Anterior cingulate cortex (tissue), 58 donors: ENCODE measurements at places on chromosomes 1 and 21.

DNA sequence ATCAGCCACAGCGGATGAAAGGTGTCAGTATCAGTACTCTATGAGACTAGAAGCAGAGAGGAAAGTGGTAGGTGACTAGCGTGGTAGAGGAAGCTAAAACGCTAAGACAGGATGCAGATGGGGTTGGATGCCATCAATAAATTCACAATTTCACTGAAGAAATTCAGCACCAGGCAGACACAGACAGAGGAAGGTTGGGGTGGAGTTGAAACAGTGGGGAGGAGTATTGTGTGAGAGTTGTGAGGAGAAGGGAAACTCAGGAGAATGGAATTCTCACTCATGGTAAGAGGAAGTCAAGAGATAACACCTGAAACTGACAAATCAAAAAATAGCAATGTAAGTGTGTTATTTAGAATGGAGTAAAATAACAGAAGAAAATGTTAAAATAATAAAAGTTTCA lies 208.5 kb upstream of the DAB1 start:
- no peak for DNase-seq

- DNase-seq = no peak
Observed at GRCh38 chr1:202230061-202230938, 36.7 kb downstream of the LGR6 start.

- no peak for DNase-seq
Observed at GRCh38 chr1:37828410-37829074, 20.5 kb upstream of the YRDC start.

DNA sequence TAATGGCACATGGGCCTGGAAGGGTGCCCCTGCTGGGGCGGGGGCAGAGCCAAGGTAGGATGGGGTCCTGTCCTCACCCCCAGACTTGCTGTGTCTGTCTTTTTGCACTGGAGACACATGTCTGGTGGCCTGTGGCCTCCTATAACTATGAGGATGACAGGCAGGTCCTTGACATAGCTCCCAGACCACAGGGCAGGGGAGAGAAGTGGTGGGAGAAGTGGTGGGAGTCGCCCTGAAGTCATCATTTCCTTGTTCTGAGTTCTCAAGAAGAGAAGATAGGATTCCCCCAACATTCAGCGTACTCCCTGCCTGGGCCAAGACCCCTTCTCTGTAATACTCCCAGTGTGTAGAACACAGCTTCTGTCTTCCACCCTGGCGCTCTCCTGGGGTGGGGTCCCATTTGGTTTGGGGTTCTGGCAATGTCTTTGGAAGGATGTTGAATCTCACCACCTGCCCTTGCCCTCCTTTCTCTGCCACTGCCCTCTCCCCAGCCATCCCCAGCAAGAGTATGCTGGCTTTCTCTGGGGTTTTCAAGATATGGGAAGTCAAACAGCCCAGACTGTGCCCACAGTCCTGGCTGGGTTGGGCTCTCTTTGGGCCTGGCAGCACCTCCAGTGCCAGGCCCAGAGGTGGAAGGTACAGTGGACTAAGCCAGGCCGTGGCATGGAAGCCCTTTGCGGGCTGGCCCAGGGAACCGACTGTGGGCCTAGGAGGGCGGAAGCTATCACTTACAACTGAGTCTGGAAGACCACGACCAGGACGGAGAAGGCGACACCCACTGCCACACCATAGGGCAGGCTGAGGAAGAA lies 19.4 kb downstream of the SLC26A9 start:
- DNase-seq = no peak

- no peak for DNase-seq
Observed at GRCh38 chr1:185404291-185404690, 87.2 kb upstream of the IVNS1ABP start.

DNA sequence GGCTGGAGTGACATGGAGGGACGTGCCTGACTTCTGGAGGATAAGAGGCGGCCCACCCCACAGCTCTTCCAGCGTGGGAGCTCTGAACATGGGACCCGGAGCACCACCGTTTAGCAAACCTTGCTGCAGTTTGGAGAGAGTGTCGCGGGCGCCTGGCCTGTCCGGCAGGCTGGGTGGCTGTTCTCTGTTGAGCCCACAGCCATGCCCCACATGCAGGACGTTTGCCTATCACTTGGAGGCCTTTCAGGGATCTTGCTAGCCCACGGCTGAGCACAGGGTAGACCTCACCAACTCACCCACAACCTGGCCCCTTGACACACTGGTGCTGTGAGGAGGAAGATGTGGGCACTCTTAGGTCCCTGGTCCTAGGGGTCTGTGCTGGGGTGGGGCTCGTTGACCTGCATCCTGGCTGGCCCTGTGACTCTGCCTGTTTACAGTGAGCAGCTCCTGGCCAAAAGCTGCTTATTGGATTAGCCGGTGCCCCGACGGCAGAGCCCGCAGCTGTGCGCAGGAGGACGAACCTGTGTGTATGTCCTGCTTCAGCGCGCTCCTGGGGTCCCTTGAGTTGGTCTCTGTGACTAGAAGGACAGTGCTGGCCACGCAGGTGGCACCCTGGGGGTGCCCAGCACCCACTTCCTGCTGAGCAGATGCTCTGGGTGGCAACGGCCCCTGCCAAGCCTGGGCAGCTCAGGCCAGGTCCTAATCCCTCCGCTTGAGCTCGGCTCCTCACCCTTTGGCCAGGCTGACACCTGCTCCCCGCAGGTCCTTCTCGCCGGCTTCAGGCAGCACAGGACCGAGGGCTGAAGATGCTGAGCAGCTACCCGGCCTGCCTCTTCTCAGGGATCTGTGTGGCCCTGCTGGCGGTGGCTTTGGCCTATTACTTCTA lies 72.4 kb upstream of the TRAPPC10 start:
- DNase-seq = no peak

- DNase-seq = no peak
Observed at GRCh38 chr21:45377325-45377709, 27.6 kb upstream of the COL18A1 start.

DNA sequence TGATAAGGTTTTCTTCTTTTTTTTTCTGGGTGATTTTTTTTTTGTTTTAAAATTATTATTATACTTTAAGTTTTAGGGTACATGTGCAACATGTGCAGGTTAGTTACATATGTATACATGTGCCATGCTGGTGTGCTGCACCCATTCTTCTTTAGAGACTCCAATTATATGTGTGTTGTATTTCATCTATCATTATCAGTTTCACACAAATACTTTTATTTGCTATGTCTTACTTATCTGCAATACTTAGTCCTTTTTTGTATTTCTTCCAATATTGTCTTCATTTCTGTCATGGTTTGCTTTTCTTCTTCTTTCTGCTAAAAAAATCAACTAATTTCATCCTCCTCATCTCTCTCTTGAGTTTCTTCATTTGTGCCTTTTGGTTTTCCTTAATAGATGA lies 3.9 kb upstream of the PDE4B start:
- no peak for DNase-seq

DNA sequence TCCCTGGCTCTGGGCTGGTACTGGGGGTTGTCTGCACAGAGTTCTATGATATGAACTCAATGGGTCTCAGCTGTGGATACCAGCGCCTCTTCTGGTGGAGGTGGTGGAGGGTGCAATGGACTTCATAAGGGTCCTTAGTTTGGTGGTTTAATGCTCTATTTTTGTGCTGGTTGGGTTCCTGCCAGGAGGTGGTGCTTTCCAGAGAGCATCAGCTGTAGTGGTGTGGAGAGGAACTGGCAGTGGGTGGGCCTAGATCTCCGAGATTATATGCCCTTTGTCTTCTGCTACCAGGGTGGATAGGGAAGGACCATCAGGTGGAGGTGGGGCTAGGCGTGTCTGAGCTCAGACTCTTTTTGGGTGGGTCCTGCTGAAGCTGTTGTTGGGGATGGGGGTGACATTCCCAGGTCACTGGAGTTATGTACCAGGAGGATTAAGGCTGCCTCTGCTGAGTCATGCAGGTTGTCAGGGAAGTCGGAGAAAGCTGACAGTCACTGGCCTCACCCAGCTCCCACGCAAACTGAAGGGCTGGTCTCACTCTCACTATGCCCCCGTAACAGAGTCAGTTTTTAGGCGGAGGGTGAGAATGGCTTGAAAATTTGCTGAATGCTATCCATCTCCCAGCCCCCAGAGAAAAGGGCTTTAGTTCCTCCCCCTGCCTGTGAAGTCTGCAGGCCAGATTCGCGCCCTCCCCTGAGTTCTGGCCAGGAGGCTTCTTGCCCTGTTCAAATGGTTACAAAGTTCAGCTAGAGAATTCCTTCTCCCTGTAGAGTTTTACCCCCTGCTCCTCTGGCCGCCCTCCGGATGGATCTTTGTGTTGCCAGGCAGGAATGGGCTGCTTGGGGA lies 902.9 kb downstream of the LTN1 start:
- no peak for DNase-seq

DNA sequence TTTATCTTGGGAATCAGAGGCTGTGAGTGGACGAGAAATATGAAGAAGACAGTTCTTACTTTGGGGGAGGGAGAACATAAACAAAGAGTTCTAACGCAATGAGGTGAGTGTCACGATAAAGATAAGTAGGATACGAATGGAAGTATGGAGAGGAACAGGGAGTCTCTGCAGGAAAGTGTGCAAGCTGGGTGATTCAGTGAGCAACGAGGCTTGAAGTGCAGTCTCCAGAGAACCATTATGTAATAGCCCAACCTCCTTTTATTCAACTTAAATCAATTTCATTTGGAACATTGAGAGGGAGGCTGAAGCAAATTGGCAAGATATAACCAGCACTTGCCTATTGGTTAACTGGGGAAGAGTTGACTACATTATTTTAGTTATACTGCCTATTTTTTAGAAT lies 99.3 kb upstream of the PLD5 start:
- DNase-seq = no peak

- DNase-seq = no peak
Observed at GRCh38 chr1:115842948-115843347, 2.0 kb upstream of the NHLH2 start.

GRCh38 chr1:97781762-97782337 lies 139.0 kb downstream of the DPYD start:
- no peak for DNase-seq

DNA sequence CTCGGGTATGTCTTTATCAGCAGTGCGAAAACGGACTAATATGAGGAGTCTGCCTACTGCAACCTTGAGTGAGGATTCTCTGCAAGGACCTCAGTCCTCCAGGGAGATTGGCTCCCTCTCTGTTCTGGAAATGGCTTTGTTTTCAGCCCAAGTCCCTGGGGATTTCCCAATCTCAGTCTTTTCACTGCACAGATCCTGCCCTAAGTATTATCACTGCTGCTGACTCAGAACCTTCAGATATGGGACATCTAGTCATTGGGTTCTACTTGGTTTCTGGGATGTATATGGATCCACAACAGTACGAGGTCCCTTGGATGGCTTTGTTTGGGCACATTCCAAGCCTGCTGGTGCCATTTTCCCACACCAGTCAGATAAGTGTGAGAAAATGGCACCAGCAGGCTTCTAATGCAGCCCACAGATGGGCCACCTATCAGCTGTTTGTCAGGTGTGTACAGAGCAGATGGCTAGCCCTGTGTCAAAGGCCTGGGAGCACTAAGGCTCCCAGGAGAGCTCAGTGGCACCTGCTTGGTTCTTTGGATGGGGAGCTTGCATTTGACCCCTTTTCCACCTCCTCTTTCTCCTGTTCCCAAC lies 27.4 kb downstream of the ELF3 start:
- no peak for DNase-seq

GRCh38 chr1:19533626-19534025 lies 48.3 kb upstream of the CAPZB start:
- DNase-seq = no peak

DNA sequence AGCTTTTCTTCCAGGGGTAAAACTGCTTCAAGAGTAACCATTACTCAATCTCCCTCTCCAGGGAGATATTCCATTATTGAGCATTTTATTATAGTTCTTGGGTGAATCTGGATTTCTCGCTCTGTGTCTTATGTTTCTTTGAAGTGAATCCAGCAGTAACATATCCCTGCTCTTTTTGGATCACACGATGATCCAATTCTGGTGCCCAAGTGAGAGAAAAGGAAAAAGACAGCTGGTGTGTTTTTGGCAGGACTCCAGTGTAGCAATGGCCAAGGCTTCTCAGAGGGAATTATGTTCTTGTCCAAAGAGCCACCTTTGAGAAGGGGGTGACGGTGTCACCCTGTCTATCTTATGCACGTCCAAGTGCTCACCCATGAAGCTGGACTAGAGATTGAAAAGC lies 140.3 kb upstream of the ERRFI1 start:
- no peak for DNase-seq

DNA sequence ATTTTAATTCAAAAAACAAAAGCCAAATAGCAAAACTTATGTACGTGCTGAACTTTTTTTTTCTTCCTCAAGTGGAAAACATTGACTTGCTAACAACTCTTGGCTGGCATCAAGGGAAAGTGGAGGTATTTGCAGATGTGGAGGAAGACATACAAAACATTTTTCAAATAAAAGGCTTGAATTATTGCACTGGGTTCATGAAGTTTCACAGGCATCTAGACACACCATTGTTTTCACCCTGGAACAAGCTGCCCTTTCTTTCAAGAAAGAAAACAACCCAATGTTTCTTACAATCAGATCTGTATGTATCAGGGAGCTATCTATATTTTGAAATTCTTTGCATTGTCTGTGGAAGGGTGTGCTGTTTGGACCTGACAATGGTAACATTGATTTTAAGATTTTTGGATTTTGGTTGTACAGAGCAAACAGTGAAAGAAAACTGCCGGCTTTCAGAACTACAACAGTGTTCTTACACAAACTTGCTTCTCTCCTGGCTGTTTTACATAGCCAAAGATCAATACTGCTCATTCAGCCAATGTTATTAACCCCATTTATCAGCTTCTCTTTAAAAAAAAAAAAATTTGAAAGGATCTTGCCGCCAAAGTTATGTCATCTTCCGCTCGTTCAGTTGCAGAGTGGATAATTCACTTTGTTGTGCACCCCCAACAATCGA lies 187.7 kb upstream of the FOXD3 start:
- DNase-seq = no peak

GRCh38 chr1:168725831-168726230 lies 3.2 kb downstream of the DPT start:
- no peak for DNase-seq

GRCh38 chr1:39184354-39184818 lies 20.1 kb upstream of the MACF1 start:
- DNase-seq = no peak

- no peak for DNase-seq
Observed at GRCh38 chr1:22236900-22237299, 94.0 kb upstream of the WNT4 start.

DNA sequence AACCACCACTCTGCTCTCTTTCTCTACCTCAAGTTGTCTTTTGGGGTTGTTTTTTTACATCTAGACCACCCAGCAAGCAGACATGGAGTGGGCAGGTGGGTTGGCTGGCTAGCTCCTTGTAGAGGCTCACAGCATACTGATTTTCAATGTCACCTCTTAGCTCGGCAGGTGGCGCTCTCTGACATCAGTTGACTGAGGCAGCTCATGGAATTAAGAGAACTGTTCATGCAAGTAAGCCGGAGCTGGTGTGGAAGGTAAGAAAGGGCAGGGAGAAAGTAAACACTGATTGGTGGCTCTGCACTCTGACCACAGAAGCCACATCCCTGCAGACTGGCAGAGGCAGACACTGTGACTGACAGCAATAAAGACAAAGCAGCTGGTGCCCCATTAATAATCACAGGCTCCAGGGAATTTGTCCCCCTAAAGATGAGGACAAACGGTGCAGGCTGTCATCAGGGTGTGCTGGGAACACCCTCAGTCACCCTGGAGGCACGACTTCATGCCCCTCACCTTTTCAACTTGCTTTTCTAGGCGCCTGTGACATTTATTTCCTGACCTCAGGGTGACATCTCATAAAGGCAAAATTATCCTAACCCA lies 226.8 kb downstream of the LMX1A start:
- peak; percentile 9 for DNase-seq

GRCh38 chr1:178031856-178032320 lies 62.0 kb upstream of the RASAL2 start:
- DNase-seq = peak; percentile 47
